Activated CD8-positive, alpha-beta memory T cell treated with anti-CD3 and anti-CD28 coated beads, Interleukin-2, amount 50 U/mL, for 48 hours (primary cell): ENCODE measurements at places on chromosomes 16 and 17.

DNA sequence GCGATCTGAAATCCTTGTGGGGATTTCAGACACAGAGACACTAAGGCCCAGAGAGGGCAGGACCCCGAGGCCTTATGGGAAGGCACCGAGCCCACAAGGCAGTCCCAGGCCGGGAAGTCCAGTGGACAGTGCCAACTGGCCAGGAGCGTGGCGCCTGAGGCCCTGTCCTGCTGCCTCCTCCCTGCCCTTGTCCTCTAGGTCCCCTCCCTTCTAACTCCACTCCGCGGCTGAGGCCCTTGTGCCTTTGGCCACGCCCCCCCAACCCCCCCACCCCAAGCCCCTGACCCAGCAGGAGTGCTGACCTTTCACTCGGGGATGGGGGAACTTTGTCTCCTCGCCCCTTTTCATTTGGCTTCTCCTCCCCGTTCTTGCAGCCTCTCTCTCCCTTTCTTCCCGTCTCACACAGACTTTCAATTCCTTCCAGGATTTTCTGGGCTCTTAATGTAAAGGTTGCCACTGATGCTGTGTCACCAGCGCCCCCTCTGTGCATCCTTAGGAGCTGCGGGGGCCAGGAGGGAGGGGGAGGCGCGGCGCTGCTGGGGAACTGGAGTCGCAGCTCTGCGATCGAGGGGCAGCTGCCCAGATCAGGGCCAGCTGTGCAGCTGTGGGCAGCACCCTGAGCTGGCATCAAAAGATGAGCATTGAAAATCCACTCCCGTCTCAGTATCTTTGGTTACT, 29.1 kb downstream of the CRHR1 start:
- no peak for DNase-seq

GRCh38 chr17:82534401-82534812, 14.9 kb downstream of the FOXK2 start:
- no peak for DNase-seq

GRCh38 chr16:53773150-53773846, 69.3 kb downstream of the FTO start:
- no peak for DNase-seq

DNA sequence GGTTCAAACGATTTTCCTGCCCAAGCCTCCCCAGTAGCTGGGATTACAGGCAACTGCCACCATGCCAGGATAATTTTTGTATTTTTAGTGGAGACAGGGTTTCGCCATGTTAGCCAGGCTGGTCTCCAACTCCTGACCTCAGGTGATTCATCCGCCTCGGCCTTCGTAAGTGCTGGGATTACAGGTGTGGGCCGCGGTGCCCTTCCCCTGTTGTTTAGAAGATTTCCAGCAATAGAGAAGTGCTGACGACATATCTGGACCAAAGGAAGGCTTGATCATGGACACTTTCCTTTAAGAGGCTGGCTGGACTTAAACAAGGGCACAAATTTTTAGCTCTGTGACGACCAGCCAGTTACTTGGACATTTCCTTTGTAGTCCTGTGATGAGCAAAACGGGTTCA, 1.3 kb upstream of the MT1M start:
- no peak for DNase-seq

DNA sequence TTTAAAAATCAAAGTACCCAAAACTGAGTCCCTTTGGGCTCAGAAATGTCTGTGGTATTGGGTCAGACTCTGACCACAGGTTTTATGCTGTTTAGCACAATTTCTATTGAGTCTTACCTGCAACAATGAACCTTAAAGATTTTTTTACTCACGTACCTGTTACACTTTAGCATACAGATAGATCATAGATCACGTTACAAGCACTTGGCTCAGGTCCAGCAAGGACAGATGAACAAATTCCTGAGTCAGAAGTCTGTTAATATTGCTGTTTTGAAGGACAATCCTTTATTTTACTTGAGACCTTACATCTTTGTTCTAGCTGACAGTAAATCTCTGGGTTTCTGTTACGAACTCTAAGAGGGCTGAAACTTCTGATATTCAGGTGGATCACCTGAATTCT, 12.8 kb downstream of the SLC7A6OS start:
- DNase-seq, result no peak

- DNase-seq, result no peak
Measured at GRCh38 chr17:36464765-36465088, 21.8 kb upstream of the ZNHIT3 start.

DNA sequence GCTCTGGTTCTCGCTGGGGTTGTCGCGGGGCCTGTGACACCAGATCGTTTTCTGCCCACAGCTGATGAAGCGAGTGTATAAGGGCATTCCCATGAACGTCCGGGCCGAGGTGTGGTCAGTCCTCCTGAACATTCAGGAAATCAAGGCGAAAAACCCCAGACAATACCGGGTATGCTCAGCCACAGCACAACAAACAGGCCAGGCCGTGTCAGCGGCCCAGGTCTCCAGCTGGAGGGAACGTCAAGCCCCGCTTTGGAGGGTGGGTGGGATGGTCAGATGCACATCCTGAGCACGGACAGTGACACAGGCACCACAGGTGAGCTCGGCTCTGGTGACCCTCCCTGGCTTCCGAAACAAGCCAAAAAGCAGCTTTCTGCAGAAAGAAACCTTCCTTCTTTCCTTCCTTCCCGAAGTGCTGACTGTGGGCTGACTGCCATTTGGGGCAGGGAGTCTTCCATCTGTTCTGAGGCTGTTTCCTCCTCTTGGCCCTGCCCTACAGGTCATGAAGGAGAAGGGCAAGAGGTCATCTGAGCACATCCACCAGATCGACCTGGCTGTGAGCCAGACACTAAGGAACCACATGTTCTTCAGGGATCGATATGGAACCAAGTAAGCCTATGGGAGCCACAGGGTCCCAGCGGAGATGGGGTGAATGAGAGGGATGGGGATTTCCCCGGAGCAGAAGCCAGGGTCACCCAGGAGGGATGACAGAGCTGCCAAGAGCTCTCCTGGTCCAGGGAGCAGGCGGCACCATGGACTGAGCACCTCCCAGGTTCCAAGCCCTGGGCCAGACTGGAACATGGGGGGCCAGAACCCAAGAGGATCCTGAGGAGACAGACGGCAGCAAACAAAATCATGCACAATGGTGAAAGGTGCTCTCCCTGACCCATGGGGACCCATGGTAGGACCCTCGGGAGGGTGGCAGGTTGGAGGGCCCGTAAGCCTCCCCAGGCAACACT, 79.4 kb downstream of the GOSR1 start:
- DNase-seq, result peak; percentile 34

DNA sequence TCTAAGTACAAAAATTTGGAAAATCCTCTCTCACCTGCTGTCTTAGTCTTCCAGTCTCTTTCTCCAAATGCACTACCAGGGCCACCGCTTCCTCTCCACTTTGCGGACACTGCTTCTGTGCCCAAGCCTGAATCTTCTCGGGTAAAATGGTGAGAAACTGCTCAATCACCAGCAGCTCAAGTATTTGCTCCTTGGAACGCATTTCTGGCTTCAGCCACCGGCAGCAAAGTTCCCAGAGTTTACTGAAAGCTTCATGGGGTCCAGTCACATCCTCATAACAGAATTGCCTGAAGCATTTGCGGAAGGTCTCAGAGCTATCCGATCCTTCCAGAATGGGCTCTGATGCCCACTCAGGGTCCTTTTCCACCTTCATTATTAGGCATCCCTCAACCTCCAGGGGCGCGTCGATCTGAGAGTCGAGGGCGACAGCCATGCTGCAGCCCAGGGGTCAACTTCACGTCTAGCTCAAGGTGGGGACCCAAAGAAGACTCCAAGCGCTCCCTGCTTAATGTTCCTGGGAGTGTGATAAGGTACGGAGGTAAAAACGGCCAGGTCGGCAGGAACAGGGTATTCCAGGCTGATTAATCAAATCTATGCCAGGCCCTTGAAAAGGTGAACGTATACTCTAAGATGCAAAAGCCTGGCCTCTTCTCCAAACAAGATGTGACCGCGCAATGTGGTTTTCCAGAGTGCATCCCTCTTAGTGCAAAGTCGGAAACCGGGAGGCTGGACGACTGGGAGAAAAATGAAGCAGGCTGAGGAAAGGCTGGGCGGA, 763 bp downstream of the ZKSCAN2 start:
- peak; percentile 59 for DNase-seq

GRCh38 chr17:36777118-36777517, 160.2 kb upstream of the LHX1 start:
- DNase-seq, result no peak

DNA sequence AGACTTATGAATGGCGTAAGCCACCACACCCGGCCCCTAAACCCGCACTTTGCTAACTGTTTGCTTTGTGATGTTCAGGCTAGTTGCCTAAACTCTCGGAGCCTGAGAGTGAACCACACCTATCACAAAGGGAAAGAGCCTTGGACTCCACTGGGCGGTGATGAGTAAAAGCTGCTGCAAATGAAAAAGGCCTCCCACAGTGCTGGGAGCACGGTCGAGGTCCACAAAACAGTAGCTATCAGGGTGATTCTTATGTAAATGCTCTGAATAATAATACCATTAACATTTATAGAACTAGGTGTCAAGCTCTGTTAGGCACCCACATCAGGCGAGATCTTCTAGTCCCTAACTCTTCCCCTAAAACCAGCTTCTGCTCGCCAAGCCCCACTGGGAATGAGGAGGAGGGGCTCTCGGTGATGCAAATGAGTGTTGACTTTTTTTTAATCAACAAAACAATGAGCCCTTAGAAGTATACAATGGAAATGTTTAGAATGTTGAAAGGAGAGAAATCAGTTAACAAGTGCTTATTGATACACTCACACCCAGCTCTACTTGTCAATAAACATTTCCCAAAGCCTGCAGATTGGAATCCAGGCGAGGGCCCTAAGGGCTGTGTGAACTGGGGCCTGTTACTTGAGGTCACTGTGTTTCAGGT, 19.8 kb downstream of the FBRS start:
- no peak for DNase-seq

- DNase-seq, result no peak
Measured at GRCh38 chr17:3657588-3657869, 10.8 kb downstream of the TAX1BP3 start.

DNA sequence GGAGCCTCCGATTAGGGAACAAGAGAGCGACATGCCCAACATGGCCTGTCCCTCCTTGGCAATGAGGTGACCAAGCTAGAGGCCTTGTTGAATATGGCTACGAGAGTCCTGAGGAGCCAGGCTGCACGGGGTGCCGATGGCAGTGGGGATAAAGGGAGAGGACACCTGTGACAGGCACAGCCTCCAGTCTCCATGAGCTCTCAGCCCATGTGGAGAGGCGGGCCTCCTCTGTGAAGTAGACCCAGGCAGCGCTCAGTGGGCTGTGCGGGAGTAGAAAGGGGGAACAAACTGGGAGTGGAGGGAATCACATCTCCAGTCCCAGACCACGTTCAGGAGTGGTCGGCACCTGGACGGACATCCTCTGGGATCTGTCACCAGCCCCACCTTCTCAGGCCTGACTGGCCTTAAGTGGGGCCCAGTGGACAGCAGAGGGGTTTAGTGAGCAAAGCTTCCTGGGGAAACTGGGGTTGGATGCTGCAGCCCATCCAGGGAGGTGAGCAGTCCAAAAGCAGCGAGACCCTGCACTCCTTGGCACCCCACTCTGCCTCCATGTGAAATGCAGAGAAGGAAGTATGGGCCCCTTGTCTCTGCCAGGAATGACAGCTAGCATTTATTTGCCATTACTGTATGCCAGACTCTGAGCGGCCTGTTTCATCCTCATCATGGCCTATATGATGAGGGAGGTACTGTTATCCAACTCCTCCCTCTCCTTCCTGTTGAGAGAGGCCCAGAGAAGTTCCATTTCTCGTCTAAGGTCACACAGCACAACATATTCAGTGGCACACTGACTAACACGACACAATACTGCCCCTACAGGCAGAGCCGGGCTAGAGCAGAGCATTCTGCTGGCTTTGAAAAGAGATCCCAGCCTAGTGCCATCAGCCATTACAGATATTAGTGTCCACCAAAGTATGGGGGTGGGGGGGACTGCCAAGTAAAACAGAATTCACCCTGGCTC, 4.5 kb upstream of the TMEM92 start:
- DNase-seq, result peak; percentile 79

DNA sequence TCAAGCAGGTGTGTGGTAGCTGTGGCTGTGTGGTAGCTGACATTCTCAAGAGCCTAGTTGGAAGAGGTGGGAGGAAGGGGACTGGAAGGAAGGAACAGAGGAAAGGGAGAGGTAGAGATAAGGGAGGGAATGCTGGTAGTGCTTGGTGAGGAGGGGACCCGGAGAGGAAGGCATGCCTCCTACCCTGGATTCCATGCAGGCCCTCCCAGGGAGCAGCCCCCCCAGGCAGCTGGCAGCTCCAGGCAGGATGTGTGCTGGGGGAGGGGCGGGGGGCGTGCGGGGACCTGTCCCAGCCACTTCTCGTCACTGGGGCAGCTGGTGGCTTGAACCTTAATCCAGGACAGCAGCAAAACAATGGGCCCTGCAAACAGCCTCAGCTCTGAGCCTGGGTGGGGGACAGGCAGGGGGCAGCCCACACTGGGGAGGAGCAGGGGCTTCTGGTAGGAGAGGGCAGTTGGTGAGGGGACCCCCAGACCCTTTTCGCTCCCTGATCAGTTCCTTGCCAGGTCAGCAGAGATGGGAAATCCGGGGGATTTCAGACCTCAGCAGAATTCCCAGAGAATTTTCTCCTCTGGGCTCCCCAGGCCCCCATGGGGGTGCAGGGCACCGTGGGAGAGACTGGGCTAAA, 27.1 kb downstream of the ARHGAP23 start:
- DNase-seq, result no peak

DNA sequence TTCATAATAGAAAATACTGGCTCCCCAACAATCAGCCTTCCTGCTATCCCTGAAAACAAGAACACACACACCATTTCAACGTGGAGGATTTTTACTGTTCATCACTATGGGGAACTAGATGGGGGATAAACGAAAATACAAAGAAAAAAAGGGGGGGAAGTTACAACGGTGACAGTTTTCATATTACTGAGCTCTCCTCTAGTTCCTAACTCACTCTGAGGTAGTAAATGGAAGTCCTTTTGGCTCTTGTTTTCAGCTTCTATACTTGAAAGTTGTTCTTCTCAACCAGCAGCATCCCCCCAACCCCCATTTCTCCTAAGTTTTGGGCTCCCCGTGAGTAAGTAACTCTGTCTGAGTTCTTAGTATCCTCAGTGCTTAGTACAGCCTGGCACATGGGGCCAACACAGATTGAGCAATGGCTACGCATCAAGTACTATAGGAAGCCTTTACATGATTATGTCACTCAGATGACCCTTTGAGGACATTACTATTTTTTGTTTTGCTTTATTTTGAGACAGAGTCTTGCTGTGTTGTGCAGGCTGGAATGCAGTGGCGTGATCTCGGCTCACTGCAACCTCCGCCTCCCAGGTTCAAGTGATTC, 4.2 kb upstream of the CORO7 start:
- no peak for DNase-seq

GRCh38 chr16:84467256-84467655, 37.2 kb downstream of the MEAK7 start:
- DNase-seq, result peak; percentile 45

DNA sequence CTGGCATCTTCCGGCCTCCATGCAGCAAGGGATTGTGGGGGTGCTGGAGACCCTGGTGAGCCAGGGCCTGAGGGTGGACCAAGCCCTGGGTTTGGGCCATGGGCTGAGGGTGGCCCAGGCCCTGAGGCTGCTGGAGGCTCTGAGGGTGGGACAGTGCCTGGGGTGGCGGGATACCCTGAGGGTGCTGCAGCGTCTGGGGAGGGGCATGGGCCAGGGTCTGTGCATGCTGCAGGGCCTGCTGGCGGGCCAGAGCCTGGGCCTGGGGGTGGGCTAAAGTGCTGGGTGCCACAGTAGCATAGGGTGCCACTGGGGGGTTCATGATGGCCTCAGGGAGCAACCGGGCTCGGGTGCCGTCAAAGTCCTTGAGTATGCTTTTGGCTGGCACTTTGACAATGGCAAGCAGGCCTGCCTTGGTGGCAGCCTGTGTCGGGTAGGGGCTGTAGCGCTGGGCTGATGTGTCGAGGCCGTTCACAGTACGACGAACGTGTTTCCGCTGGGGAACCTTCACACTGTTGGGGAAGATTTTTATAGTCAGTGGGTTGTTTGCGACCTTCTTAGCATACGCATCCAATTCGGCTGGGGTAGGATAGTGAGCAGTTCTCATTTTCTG, 15.6 kb downstream of the TRAF4 start:
- DNase-seq, result no peak
